Activated CD4-positive, alpha-beta T cell treated with anti-CD3 and anti-CD28 coated beads, Interleukin-2, amount 10 ng/mL, durations not matched to agents 24 days and 14 days (primary cell): ENCODE measurements at places on chromosomes 13 and 19. TPM values are rescaled to one million over a fixed set of nuclear protein-coding genes. Genes with fewer than 3 reads are reported as not detected.

GRCh38 chr19:12983542-12984142, 11.6 kb upstream of the NFIX start:
- DNase-seq, result peak; percentile 96

GRCh38 chr19:35211545-35212230, 16.9 kb downstream of the FAM187B start:
- peak; percentile 93 for DNase-seq

DNA sequence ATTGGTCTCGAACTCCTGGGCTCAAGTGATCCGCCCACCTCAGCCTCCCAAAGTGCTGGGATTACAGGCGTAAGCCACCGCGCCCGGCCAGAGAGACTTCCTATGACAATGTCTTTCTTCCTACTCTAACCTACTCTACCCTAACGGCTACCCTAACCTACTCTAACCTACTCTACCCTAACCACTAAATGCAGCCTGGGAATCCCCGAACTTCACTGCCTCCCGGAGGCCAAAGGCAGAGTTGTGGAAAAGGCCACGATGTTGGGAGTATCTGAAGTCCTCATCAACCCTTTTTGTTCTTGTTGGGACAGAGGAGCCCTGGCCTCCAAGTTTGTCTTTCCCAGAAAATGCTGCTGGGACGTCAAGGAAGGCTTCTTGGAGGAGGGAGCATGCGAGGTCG, 967 bp upstream of the NR2C2AP start:
- no peak for DNase-seq

- DNase-seq, result peak; percentile 81
These were observed 22.5 kb upstream of the ZNF429 start for GRCh38 chr19:21482863-21483276.

ZNF541 gene
- total RNA-seq, result not detected in 2 replicates

MISP gene
- total RNA-seq, result not detected in 2 replicates

GRCh38 chr13:38401276-38401675, 51.6 kb downstream of the UFM1 start:
- no peak for DNase-seq
